Renal pelvis (tissue), 12 donors: ENCODE measurements at places on chromosomes 7 and 10.

- DNase-seq = no peak
Measured at GRCh38 chr7:131893631-131894340, 337.4 kb upstream of the PODXL start.

- no peak for DNase-seq
Measured at GRCh38 chr10:21702633-21703111, 168.6 kb downstream of the MLLT10 start.

- DNase-seq = no peak
Measured at GRCh38 chr7:132882714-132883428, 199.0 kb downstream of the CHCHD3 start.

DNA sequence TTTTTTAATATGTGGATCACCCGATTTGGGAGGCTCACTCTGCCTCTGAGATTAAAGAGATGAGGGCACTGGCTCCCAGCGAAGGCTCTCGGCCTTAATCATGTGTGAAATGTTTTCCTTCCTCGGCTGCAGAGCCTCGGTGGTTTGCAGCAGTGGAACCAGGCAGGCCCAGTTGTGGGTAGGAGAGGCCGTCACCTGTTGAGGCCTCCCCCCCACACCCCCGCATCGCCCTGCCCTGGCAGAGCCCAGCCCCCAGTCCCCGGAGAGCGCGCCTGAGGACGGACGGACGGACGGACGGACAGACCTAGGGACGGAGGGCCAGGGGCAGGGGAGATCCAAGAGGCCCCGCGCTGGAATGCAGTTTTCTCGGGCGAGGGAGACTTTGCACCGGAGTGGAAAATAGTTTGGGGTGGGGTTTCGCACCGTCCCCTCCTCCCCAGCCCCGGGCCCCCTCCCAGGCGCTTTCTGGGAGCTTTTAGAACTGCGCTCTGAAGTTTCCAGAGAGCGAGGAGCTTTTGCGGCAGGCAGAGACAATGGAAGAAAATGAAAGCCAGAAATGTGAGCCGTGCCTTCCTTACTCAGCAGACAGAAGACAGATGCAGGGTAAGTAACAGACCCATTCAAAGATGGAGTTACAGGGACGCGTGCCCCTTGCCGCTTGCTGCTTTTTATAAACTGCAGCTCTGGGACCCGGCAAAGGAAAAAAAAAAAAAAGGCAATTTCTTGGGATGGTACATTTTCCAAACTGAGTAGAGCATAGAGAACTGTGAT is at the start of gene KIAA1217:
Gene KIAA1217 (plus strand): TSS at position 478 of the 771 bp plus-strand sequence. CDS start 56 bp downstream, at position 534.
- peak; percentile 65 for DNase-seq

DNA sequence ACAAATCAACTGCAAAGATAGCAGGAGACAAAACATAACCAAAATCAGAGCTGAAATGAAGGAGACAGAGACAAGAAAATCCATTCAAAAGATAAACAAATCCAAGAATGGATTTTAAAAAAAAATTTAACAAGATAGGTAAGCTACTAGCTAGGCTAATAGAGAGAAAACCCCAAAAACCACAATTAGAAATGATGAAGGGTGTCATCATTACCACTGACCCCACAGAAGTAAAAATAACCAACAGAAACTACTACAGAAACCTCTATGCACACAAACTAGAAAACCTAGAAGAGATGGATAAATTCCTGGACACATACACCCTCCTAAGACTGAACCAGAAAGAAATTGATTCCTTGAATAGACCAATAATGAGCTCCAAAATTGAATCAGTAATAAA is 117.6 kb downstream of the DNAJC1 start:
- DNase-seq = no peak

DNA sequence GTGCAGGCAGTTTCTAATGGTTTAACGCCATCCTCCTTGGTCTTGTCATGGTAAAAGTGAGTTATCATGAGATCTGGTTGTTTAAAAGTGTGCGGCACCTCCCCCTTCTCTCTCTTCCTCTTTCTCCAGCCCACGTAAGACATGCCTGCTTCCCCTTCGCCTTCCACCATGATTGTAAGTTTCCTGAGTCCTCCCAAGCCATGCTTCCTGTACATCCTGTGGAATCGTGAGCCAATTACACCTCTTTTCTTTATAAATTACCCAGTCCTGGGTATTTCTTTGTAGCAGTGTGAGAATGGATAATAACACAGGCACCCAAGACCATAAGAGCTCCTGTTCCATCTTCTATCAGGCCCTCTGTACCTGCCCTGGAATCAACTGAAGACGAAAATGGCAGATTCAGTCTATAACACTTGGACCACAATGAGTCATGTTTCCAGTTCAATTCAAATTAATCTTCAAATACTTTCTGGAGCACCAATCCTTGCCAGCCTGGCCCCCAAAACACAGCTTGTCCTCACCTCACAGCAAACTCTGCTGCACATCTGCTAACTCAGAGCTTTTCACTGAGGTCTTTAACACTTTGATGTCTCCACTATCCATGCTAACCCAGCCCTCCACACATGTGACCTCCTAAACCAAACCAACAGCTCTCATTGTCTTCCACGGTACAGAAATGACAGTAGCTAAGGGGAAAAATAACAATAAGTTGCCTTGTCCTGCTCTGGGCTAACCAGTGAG is 73.2 kb downstream of the SFMBT2 start:
- no peak for DNase-seq

DNA sequence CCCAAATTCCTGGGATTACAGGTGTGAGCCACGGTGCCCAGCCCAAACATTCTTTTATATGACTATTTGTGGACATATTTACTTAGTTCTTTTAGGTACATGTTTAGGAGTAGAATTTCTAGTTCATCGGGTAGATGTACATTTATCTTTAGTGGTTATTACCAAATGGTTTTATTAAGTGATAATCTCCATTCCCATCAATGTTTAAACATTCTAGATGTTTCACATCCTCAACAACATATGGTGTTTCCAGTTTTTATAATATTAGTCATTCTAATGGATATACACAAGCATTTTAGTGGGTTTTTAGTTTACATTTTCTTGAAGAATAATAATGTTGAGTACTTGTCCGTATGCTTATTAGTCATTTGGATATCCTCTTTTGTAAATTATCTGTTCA is 131.7 kb downstream of the RTKN2 start:
- no peak for DNase-seq

GRCh38 chr7:20359341-20359963 is 28.8 kb downstream of the ITGB8 start:
- no peak for DNase-seq

DNA sequence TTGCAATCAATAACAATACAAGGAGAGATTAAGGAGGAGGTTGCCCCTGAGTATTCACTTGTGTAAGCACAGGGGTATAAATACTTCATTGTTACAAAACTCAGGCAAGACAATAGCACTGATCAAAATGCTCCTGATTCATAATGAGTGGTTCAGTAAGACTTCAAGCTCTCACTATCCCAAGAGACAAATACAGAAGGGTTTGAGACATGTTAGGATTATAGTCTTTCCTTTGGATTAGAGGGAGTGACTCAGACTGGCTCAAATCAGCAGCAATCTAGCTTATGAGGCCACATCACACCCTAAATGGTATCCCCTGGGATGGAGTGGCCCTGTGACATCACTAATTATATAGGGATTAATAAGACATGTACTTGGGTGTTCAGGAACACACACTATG is 167.2 kb upstream of the HGF start:
- DNase-seq = no peak

GRCh38 chr10:91880310-91880709 is 29.0 kb downstream of the FGFBP3 start:
- DNase-seq = no peak

DNA sequence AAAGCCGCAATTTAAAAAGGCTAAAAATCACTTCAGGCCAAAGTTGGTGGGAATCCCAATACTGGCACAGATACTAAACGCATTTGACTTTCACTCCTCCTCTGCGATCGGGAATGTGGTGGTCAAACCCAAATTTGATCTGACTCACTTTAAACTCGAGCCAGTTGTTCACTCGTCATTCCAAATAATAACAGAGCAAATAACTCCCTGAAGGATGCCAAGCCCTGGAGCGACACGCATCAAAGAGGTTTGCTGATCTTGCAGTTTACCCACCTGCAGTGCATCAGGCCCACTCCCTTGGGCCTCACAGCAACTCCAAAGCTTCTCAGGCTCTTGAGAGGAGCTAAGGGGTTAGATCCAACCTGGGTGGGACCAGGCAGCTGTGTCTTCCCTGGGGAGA is 12.2 kb downstream of the PTN start:
- no peak for DNase-seq

DNA sequence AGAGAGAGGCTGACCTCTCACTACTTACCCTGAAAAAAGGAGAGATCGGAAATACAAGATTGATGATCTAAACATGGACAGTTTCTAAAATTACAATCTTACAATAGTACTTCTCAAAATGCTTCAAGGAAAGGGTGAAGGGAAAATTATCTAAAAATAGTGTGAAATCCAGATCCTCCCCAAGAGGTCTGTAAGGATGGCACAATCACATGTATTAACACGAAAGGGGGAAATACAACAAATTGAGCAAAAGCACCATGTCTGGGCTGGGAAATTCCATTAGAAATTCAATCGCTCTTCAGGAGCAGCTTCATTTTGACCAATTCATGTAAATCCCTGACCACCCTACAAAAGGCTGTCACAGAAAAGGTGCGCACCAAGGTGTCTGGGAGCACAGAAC is 67.0 kb downstream of the PKD1L1 start:
- no peak for DNase-seq

DNA sequence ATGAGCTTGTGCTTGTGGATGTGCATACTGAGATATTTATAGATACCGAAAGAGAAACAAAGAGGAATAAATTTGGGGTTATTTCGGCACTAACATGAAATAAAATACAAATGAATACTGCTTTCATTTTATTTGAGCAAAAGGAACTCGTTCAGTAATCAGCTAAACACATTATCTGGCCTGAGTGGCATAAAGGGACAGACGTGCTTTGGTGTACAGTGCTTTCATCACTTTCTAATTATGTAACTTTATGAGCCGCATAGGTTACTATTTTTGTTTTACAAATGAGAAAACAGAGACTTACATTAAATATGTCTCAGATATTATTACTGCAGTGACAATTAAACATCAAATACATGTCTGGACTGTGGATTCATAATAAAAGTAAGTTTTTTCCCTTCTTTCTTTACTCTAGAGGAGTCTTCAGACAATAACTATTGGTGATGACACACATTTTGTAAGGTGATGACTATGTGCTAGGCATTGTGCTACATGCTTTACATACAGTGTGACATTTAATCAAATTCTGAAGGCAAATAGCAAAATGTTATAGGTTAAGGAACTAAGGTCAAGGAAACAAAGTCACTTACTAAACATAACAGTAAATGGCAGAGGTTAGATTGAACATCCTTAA is 503.3 kb downstream of the SORCS1 start:
- no peak for DNase-seq

DNA sequence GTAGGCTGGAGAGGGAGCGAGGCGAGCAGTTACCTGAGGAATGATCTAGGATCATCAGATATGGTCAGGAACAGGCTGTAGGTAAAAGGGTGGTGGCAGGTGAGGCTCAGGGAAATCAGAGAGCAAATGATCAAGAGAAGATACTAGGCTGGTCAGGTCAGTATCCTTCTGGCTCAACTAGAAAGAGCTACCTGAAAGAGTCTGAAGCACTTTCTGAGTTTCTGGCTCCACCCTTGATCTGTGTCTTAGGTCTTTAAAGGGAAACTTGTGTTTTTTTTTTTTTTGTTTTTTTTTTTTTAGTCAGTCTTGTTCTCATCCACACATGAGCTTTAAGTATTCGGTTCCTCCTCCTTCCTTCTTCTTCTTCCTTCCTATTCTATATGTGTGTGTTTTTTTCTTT is 10.5 kb downstream of the ADAM22 start:
- no peak for DNase-seq

- no peak for DNase-seq
Measured at GRCh38 chr7:7352845-7353244, 170.5 kb downstream of the C1GALT1 start.

DNA sequence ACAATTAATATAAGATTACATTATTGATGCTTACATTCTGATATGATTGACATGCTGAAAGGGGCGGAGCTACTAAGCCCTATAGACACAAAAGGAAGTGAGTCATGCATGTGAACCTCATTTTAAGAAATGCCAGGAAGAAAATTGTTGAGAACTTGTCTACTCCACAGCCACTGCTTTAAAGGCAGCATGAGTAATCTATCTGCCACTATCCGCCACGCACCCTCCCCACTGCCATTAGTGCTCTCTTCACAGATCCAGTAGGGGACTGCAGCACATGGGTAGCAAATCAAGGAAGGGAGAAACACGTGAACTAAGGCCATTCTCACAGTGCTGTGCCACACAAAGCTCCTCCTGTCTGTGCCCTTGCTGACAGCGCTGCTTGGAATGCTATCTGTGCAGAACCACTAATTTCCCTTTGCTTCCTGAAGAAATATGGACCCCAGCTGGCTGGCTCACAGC is 524.8 kb downstream of the GRM8 start:
- no peak for DNase-seq

DNA sequence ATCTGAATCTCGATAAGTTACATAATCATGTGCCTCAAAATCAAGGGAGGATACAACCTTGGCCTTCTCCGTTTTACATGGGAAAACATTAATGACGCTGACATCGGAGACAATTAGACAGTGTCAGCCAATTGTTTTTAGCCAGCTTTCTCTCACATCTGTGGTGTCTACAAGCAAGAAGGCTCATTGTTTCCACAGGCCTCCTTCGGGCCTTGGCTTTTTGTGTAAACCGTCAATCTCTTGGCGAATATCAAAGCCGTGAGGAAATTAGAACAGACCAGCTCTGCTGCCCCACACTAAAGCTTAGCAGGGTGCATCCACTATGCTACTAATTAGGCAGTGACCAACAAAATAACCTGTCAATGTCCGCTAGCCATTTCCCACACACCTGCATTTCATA is 43.2 kb downstream of the VAX1 start:
- no peak for DNase-seq

DNA sequence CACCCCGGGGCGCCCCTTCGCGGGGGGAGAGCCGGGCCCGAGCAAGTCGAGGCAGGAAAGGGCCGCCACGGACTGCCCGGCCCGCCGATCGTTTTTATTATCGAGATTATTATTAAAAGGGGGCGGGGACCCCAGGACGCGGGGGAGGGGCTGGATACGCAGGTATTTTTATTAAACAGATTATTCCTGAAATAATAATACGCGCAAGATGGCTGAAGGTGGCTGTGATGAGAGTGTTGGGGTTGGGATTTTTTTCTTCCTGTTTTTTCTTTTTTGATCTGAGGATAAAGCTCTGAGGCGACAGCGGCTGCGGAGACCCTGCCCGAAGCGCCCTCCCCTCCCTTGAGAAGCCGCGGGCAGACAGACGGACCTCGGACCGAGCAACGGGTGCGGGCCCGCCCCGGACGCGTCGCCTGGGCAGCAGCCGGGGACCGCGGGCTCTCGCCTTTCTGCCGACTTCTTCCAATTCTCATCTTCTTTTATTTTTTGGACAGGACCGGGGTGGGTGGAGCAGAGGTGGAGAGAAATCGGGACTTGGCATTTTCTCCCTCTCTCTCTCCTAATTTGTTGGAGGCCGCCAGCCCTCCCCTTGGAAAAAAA is 1.4 kb upstream of the TRIM8 start:
- DNase-seq = no peak

GRCh38 chr10:22133749-22134624 is 83.8 kb downstream of the EBLN1 start:
- DNase-seq = peak; percentile 78

- DNase-seq = no peak
Measured at GRCh38 chr10:52645187-52645758, 127.3 kb downstream of the MBL2 start.

GRCh38 chr10:4234661-4235060 is 449.7 kb upstream of the KLF6 start:
- no peak for DNase-seq

- peak; percentile 27 for DNase-seq
Measured at GRCh38 chr10:20855398-20856038, 41.6 kb downstream of the NEBL start.

- DNase-seq = no peak
Measured at GRCh38 chr10:124144536-124144935, 51.1 kb upstream of the CHST15 start.

GRCh38 chr10:96420228-96421009 is 61.6 kb upstream of the OPALIN start:
- no peak for DNase-seq
